ENCODE measurements at places on chromosomes 3 and 15.
A peak's percentile ranks its signal among the peaks of the same experiment; 100 is the strongest.

- DNase-seq = no peak
Measured at GRCh38 chr3:50617911-50618481, 1.0 kb downstream of the MAPKAPK3 start.

- no peak for DNase-seq
Measured at GRCh38 chr3:194150252-194150934, 14.4 kb downstream of the HES1 start.

DNA sequence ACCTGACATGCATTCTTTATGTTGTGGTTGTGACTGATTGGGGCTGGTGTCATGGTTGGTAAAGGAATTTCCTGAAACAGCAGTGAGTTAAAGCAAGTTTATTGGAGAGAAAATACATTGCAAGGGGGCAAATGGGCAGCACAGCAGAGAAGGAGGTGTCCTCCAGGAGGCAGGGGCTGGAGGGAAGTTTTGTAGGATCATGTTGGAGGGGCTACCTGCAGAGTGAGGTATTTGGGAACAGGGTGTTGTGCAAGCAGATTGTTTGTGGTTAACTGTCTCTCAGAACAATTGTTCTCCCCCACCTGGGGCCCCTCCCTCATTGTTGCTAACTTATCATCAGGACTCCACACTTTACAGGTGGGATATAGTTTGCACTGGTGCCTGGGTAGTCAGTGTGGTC lies 196.0 kb downstream of the NSUN3 start:
- no peak for DNase-seq

GRCh38 chr3:184259878-184260723 lies 1.3 kb downstream of the CAMK2N2 start:
- peak; percentile 15 for DNase-seq

GRCh38 chr3:67292356-67293121 lies 294.4 kb downstream of the KBTBD8 start:
- no peak for DNase-seq

DNA sequence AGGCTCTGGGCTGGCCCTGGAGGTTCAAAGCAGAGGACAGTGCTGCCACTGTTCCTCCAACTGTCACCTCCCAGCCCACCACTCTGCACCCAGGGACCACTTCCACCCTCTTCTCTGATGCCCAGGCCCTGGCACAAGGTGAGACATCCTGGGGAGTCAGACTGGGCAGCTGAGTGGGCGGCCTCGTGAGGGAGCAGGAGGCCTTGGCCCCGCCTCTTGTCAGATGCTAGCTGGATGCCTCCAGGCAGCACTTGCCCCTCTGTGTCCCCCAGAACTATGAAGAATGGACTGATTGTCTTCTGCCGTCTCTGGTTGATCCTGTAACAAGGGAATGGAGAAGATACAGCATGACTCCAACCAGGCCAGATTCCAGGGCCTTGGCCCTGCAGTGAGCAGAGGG lies 191.0 kb upstream of the LINGO1 start:
- DNase-seq = no peak

Data from NCI-H524 treated with DMSO at 0.1 percent for 48 hours (cell line).